CD4-positive, alpha-beta T cell treated with Interferon gamma for 1 hour (primary cell): ENCODE measurements at places on chromosomes 7 and 10.

GRCh38 chr10:13270877-13271551 lies 28.9 kb downstream of the PHYH start:
- DNase-seq, result no peak

DNA sequence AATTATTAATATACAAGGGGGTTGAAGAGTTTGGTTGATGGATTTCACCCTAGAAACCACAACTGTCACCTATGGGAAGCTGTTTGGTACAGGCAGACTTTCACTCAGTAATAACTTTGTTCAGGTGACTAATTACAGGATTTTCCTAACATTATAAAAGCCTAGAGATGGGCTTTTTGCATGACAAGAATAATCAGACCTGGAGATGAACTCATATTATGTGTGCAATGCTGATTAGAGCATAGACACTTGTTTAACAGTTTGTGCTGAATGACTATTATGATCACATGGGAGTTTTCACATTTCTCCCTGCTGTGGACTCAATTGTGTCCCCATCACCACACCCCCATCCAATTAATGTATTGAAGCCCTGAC lies 90.2 kb upstream of the STEAP4 start:
- no peak for DNase-seq

- no peak for DNase-seq
These were observed 7.5 kb upstream of the MAT1A start for GRCh38 chr10:80296942-80297341.

- DNase-seq, result peak; percentile 81
These were observed 6.5 kb downstream of the DUSP5 start for GRCh38 chr10:110504111-110504735.

- no peak for DNase-seq
These were observed 1156.3 kb downstream of the SORCS3 start for GRCh38 chr10:105797234-105797890.

GRCh38 chr10:114525368-114525949 lies 121.2 kb upstream of the AFAP1L2 start:
- no peak for DNase-seq

DNA sequence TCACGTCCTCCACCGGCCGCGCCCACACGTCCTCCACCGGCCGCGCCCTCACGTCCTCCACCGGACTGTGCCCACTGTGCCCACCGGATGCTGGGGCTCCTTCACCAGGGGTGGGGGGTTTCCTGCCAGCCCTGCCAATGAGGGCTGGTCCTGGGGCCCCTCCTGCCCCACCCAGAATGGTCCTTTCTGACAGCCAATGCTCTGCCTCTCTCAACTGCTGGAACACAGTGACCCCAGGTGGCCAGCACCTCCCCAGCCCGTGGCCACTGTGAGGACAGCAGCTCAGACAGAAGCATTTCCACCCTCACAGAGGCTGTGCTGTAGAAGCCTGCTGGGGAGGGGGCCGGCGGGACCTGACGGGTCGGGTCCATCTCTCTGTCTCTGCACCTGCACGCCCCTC lies 90.1 kb upstream of the DNAAF5 start:
- DNase-seq, result peak; percentile 47

- DNase-seq, result no peak
These were observed 21.5 kb downstream of the CH25H start for GRCh38 chr10:89185658-89186057.

- DNase-seq, result no peak
These were observed 377.8 kb downstream of the GFRA1 start for GRCh38 chr10:115895166-115895565.

GRCh38 chr10:52213321-52213752 lies 100.7 kb upstream of the DKK1 start:
- DNase-seq, result no peak

DNA sequence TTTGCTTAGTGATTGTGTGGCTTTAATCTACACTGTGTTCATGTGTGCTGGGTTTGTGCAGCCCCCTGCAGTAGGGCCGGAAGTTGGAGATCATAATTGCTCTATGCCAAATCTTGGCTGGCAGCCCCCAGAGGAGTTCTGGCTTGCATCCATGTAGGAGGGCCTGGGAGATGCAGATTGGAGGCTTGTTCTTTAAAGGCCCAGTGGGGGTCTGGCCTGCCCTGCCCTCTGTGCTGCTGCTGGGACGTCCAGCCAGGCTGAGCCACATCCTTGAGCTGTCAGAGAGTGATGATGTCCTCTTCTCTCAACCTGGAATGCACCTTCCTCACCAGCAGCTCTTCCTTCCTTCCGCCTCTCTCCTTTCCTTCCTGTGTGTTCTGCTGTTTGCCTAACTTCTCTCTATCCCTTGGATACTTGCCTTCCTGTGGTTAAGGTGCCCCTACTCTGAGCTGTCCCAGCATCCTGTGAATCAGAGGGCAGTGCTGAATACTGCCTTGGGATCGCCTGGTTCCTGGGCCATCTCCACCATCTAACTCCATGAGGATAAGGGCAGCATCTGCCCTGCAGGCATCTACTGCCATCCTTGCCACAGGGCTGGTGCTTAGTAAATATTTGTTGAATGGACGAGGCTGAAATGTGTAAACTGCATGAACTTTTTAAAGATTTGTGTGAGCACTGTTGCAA lies 30.2 kb downstream of the DOCK1 start:
- DNase-seq, result no peak

- DNase-seq, result no peak
These were observed 334.0 kb downstream of the SORCS1 start for GRCh38 chr10:106830471-106830870.

DNA sequence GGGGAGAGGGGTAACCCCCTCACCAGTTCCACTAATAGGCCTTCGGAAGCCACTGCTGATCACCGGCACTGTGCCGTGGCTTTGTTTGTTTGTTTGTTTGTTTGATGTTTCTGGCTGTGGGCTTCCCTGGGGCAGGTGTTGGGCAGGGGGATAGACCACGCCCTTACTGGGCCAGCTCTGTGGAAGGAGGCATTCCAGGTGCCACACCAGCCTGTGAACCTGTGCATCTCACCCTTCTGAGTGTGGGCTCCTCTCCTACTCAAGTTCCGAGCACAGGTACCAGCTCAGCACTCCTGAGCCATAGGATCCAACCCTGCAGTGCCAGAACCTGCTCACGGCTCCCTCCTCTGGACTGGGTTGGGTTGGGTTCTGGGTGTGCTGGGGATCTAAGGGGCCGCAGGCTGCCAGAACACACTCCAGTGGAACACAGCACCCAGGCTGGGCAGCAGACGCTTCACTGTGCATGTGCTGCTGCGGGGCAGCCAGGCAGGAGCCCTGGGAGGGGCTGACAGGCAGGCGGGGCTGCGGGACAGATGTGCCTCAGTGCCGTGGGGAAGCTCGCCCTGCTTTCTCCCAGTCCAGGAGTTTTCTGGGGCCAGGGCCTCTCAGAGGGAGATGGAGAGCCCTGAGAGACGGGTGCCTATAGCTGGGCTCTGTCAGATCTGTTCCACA lies 1053.9 kb downstream of the CNTNAP2 start:
- DNase-seq, result no peak

DNA sequence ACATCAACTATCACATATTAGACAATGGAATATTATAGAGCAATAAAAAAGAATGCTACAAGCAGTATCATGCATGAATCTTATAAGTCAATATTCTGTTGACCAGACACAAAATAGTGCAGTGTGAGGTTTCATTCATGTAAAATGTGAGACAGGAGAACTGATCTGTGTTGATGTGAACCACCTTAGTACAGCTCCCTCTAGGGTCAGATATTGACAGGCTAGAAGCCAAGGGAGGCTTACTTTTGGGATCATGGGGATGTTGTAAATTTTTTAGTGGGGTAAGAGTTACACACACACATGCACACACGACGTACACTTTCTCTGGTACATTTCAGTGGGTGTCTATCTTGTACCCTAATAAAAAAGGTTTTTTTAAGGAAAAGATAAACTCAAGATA lies 231.6 kb upstream of the FOXK1 start:
- no peak for DNase-seq
